Mesenteric fat pad (tissue), 1 donor: ENCODE measurements at places on chromosomes 13 and 19.

DNA sequence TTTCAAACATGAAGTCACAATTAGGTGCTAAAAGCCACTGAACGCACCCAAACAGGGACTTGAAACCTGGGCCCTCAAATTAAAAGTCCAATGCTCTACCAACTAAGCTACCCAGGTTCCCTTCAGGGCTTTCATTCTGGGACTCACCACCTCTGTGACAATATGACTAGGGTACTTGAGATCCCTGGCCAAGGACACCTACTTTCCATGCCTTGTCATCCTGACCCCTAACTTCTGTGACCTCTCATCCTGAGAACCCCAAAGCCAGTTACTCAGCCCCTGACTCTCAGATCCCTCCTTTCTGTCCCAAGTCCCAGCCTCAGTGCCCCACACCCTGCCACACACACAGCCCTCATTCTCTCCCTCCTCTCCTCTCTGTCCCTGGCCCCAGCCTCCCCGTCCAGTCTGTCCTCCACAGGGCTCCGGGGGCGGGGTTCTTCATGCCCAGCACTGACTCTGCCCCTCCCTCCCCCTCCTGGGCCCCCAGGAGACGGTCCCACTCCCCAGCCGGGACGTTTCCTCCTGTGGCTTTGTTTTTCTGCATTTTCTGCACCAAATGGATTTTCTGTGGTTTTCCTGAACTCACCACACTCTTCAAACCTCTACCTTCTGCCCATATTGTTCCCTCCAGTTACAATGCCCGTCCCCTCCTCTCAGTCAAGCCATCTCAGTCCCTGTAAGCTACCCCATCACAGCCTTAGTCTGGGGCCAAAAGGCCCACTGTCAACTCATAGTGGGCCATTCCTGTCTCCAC, 7.0 kb downstream of the RCN3 start:
- no peak for DNase-seq

- DNase-seq: no peak
These were observed 105.3 kb downstream of the STARD13 start for GRCh38 chr13:33180122-33180804.

DNA sequence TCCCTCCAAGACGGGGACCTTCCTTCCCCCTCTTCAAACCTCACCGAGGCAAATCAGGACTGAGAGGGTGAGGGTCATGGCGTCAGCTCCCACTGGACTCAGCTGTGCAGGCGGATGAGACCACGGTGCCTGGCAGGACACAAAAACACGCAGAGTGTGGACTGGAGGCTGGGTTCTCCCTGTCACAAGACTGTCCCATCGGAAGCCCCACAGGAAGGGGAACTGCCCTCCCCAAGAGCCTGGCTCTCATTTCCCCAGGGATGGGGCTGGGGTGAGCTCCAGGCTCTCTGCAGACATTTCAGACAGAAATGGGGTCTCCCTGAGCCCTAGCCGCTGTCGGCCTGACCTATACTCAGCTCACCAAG, at the start of gene LILRB5:
TSS of gene LILRB5 (minus strand) at position 158 of the 365 bp plus-strand sequence. CDS start at position 78, 80 bp downstream.
- peak; percentile 79 for DNase-seq

DNA sequence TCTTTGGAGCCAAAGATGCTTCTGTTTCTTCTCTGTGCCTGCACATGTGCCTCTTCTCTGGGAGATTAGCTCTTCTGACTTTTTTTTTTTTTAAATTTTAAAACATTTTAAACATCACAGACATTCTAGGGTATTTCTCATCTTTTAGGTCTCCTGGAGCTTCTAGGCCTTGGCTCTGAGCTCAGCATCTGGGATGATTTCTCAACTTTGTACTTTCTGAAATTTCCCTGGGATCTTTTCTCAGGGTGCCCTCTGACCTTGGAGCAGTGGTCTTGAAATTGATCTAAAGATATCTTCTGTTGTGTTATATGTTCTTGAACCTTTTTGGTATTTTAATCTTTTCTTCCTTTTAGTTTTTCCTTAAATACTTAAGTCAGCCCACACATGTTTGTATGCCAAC, 6.2 kb downstream of the WASF3 start:
- DNase-seq: no peak

GRCh38 chr13:34620074-34620850, 321.8 kb upstream of the NBEA start:
- DNase-seq: no peak

- no peak for DNase-seq
These were observed 4.7 kb upstream of the ACOD1 start for GRCh38 chr13:76943646-76944045.

DNA sequence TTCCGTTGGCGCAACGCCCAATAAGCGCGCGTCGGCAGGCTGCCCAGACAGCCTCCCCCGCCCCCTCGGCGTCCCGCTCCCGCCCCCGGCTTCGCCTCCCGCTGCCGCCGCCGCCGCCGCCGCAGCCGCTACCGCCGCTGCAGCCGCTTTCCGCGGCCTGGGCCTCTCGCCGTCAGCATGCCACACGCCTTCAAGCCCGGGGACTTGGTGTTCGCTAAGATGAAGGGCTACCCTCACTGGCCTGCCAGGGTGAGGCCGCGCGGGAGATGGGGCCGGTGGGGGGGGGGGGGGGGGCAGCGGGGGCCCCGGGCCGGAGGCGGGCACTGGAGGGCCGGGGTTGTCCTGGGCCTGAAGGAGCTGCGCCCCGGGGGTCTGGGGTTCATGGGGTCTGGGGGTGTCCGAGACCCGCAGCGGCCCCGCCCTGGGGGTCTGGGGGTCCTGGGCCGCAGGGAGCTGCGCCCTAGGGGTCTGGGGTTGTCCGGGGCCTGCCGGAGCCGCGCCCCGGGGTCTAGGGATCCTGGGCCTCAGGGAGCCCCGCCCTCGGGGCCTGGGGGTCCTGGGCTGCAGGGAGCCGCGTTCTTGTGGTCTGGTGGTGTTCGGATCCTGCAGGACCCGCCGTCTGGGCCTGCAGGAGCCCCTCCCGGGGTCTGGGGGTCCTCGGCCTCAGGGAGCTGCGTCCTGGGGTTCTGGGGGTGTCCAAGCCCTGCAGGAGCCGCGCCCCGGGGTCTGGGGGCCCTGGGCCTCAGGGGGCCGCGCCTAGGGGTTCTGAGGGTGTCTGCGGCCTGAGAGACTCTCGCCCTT, at the start of gene HDGFL2:
TSS of gene HDGFL2 (plus strand) at position 124 of the 801 bp plus-strand sequence. CDS start at position 178, 54 bp downstream.
- peak; percentile 99 for DNase-seq

DNA sequence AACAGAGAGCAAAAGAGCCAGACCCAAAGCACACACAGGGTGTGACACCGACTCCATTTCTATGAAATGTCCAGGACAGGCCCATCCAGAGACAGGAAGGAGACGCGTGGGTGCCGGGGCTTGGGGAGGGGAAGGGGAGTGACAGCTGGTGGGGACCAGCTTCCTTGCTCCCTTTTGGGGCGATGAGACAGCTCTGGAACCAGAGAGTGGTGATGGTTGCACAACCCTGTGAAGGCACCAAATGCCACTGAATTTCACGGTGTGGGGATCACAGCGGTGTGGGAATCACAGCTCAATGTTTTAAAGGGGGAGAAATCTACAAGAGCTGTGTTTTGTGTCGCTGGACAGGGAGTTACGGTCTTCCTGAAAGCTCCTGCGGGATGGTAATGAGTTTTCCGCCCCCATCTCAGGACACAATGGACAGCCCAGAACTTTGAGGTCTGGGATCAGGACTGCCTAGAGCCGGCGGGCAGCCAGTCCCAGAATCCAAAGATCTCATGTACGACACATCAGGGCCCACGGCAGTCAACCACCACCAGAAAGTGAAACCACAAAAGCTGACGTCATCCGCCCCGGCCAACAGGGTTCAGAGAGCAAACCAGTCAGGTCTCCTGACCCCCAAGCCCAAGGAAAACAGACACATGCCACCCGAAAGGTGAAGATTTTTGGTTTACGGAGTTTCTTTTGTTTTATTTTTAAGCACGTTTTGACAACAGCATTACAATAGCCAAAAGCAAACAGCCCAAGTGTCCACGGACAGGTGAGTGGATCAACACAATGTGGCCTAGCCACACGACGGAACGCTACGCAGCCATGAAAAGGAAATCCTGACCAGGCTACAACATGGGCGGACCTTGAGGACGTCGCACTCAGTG, 7.3 kb downstream of the SGTA start:
- no peak for DNase-seq

- DNase-seq: no peak
These were observed 32.5 kb downstream of the UCHL3 start for GRCh38 chr13:75581874-75582640.

DNA sequence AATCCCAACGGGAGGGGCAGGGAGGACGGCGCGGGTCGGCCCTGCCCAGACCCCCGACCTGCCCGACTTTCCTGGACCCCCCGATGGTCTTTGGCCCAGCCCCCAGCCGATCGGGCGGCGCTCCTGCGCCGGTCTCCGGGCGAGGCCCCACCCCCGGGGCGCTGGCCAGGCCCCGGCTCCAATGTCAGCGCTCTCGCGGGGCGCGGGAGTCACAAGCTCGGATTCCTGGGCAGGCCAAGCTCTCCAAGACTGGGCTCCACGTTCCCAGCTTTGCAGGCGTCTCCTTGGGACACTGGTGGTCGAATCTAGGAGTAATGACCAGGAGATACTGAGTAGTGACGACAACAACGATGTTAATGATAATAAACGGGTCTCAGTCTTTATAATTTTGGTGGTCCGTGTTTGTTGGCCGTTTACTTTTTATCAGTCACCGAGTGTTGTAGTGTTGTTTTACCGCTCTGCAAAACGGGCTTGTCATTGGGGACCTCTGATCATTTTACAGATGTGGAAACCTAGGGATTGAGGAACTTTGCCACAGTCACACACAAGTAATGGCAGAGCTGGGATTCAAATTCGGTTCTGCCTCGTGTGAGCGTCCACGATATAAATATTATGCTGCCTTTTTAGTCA, 545 bp downstream of the RAD23A start:
- DNase-seq: peak; percentile 93

DNA sequence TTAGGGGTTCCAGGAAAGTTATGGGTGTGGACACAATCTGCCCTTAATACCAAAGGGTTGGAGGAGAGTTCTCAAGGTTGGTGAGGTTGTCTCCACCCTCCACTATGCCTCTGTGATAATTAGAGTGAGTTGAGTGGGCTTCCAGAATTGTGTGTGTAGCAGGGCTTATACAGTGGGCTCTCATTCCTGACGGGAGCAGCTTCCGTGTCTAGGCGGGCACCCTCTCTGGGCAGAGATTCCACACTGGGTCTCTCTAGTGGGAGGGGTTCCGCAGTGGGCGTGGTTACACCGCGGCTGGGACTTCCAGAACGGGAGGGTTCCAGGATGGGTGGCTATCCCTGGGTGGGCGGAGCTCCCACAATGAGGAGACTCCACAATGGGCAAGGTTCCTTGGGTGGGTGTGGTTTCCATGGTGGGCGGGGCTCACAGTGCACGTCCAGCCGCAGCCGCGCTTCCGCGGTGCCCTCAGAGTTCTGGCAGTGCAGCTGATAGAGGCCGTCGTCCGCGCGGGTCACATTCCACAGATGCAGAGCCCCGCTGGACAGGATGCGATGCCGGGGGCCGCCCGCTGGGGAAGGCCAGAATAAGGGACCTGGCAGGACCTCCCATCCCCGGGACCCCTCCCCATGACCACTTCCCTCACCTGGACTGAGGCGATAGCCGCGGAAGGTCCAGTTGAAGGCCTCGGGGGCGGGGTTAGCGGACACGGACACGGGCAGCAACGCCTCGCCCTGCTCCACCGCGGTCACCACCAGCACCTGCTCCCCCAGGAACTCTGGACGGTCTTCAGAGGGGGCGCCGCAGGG, 8.4 kb downstream of the NPHS1 start:
- DNase-seq: no peak

GRCh38 chr13:114155320-114155719, 22.9 kb upstream of the RASA3 start:
- no peak for DNase-seq

DNA sequence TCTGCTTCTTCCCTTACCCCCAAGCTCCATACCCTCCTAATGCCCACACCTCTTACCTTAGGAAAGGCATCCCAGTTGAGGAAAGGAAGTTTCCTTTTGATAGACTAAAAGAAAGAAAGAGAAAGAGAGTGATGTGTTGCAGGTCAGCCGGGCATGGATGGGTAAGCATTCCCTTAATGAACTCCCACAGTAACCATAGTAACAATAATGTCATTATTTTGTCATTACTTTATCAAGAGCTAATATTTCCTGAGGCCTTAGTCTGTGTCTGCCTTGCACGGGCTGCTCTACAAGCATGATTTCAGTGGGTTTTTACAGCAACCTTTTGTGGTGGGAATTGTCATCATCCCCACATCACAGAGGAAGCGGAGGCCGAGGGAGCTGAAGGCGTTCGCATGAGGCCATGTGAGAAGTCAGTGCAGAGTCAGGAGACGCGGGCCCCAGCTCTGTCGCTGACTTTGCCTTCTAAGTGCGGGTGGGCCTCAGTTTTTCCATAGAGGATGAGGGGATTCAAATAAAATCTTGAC, 2.5 kb downstream of the KRTDAP start:
- DNase-seq: no peak

DNA sequence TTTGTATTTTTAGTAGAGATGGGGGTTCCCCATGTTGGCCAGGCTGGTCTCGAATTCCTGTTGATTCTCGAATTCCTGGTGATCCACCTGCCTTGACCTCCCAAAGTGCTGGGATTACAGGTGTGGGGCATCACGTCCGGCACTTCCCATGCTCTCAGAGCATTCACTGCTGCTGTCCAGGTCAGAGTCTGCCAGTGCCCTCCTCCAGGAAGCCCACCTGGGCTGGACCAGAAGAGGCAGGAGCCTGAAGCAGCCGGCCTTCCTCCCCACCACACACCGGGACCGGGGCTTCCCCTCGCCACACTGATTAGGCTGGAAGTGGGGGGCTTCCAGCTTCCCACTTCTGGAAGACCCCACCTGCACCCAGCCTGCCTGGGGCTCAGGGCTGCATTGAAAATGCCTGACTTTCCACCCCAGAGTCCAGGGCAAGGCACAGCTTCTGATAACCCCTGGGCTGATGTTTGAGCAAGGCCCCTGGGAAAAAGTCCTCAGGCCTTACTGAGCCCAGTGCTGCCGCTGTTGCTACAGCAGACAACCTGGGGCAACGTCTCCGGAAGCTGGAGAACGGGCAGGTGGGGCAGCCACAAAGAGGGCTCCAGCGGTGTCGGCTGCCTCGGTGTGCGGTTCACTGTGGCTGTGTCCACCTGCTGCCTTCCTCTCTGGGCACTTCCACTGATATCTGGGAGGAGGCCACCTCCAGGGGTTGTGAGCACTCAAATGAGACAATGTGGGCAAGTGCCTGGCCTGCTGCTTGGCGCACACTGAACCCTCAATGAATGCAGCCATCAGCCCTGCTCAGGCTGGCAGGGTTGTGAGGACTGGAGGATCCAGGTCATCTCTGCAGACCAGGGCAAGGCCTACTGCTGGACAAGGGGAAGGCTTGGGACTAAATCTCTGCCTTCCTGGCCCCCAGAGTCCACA, 22.6 kb downstream of the CEBPA start:
- no peak for DNase-seq
